Fibroblast of lung (primary cell): ENCODE measurements at places on chromosomes 6 and 20.
A peak's percentile ranks its signal among the peaks of the same experiment; 100 is the strongest.

- no peak for DNase-seq
These were observed 640.2 kb upstream of the MMS22L start for GRCh38 chr6:97923249-97923648.

DNA sequence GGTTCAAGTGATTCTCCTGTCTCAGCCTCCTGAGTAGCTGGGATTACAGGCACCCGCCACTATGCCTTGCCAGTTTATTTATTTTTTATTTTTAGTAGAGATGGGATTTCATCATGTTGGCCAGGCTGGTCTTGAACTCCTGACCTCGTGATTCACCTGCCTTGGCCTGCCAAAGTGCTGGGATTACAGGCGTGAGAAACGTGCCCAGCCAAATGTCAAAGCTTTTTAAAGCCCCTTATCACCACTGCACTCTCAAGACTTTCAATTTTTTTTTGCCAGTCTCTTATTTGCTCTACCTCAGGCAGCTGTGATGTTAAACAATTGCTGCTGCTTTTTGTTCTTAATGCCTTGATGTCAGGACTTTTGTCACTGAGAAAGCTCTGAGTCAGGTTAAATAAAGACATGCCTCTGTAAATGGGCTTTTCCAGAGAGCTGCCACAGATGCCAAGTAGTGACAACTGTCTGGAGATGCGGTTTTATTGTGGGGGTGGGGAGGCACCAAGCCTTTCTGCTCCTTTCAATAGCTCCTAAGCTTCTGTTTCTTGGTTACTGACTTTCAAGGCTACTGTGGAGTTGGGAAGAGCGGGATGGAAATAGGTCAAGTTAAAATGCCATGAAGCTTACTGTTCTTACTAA lies 29.2 kb downstream of the RSPH3 start:
- DNase-seq, result no peak

GRCh38 chr6:160198606-160199211 lies 59.9 kb downstream of the SLC22A2 start:
- no peak for DNase-seq

GRCh38 chr6:99882128-99882702 lies 111.8 kb downstream of the MCHR2 start:
- DNase-seq, result no peak

- no peak for DNase-seq
These were observed 940 bp upstream of the HS3ST5 start for GRCh38 chr6:114343782-114344144.

DNA sequence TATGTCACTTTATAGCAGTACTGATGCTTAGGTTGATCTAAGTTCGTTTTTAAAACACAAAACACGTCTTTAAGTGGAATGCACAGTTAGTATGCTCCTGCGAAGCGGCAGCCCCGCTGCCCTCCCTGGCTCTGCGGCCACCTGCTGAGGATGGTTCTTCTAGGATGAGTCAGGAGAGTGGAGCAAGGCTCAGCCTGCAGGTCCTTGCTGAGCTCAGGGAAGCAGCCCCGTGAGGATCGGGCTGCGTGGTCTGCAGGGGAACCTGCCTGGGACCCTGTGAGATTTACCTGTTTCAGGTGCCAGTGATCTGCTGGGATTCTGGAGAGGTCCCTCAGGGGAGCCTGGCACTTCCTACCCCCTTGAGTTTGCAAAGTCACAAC lies 57.5 kb downstream of the SYNJ2 start:
- no peak for DNase-seq

DNA sequence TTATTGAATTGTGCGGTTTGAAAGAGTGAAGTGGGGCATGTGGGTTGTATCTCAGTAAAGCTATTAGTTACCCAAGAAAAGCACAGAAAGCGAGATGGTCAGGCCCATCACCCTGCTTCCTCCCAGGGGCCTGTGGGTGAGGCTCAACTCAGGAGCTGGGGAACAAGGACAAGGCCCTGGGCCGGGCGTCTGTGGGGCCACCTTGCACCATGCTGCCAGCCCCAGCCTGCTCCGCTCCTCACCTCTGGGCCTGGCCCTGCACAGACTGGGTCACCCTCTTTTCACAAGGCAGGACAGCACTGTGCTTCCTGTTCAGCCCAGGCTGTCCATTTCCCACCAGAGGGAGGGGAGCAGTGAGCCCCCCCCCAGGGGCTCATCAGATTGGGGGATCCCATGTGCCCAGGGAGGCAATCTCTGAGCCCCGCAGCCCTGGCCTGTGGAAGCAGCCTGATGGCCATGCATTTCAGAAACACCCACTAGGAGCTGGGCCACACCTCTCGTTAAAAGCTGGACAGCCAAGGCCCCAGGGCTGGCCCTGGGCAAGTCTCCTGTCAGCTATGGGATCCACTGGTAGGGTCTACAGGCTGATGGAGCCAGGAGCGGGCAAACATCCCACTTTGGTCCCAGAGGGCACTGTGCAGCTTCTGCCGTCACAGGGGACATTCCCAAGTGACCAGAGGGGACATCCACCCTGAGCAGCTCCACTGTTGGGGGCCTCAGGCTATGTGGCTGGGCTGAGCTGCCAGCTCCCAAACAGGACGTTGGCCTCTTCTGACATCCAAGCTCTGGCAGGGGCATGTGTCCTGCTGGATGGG lies 55.9 kb downstream of the YTHDF1 start:
- no peak for DNase-seq

DNA sequence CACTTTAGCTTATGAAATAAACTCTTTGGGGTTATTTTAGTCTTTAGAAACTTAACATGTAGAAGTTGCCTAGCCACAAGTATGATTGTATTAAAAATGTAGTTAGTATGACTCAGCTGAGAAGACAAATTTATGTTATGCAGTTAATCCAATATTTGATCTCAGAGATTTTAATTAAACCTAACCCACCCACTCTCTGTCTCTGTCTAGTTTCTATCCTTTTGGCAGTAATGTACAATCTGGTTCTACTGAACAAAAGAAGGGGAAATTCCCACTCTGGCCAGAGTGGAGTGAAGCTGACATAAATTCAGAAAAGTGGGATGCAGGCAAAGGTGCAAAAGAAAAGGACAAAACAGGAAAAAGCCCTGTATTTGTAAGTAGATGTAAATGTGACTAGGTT lies 36.4 kb downstream of the ADGB start:
- DNase-seq, result no peak

- DNase-seq, result no peak
These were observed 493.1 kb downstream of the BTBD3 start for GRCh38 chr20:12410783-12411182.

DNA sequence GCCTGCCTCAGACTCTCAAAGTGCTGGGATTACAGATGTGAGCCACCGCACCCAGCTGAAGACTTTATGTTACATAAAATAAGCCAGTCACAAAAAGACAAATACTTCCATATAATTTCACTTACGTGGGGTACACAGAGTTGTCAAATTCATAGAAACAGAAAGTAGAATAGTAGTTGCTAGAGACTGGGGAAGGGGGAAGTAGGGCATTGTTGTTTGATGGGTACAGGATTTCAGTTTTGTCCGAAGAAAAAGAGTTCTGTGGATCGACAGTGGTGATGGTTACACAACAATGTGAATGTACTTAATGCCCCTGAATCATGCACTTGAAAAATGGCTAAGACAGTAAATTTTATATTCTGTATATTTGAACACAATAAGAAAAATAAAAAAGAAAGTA lies 41.6 kb upstream of the ANKEF1 start:
- DNase-seq, result no peak

DNA sequence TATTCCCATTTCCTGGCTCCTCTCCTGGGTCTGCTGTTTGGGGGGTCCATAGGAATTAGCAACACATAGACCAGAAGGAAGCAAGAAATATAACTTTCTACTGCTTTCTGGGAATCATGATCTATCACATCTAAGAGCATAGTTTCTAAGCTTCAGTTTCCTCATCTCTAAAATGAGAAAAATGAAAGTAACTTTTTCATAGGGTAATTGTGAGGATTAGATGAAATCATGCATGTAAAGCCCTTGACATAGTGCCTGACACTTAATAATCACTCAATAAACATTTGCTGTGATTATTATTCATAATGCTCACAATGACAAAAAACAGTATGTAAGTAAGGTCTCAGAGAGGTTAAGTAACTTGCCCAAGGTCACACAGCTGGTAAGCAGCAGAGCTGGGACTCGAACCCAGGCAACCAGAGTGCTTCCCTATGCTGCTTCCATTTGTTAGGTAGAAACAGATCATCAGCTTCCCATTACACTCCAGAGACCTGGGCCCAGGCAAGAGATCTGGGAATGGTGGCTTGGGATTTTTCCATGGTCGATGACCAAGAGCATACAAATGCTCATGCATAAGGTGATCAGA lies 86.6 kb upstream of the MAFB start:
- DNase-seq, result no peak

DNA sequence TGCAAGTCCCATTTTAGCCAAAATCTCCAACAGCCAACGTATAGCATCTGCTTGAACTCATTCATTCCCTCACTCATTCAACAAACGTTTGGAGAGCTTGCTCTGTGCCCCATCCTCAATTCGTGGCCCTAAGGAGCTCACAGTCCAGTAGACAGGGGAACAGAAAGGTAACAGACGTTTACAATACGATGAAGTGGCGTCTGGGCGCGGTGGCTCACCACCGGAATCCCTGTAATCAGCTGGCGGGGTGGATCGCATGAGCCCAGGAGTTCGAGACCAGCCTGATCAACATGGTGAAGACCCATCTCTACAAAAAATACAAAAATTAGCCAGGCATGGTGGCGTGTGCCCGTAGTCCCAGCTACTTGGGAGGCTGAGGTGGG lies 790 bp upstream of the E2F1 start:
- DNase-seq, result no peak

DNA sequence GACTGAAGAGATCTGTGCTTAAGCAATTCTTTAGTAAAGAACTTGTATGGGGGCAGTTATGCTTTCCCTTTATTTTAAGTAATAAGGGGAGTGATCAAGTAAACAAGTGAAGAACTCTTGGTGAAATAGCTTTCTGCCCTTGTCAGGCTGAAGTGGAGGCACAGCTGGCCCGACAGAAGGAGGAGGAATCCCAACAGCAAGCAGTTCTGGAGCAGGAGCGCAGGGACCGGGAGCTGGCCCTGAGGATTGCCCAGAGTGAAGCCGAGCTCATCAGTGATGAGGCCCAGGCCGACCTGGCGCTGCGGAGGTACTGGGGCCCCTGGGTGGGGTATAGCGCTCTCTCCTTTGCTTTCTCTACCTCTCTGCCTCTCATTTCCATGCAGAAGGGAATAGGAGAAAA lies 143.3 kb downstream of the MYO6 start:
- no peak for DNase-seq

DNA sequence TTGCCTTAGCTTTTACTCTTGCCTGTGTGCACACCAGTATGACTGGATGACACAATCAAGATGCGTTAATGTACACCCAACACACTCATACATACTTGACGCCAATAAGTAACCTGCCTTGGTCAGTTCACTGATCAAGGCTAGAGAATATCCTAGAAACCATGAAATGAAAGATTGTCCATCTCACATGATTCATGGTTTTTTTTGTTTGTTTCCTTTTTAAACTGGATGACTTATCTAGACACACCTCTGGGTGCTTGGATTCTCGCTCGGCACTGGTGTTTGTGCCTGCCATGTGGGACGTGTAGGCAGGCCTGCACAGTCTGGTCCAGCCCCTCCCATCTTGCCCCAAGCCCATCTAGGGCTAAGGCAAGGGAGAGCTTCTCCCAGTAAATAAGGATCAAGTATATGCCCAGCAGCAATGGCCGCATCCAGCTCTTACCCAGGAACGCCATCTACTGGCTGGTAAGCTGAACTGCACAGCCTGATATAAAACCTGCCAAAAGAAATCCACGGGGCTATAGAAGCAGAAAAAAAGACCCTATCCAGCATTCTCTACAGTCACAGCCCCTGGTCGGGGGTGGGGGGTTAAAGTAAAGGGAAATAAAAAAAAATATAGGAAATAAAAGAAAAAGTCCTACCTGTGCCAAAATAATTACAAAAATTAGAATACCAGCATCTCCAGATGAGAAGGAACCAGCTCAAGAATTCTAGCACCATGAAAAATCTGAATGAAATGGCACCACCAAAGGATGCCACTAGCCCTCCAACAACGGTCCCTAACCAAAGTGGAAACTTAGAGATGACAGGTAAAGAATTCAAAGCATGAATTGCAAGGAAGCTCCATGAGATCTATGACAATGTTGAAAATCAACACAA lies 73.3 kb downstream of the OTOR start:
- DNase-seq, result peak; percentile 48

DNA sequence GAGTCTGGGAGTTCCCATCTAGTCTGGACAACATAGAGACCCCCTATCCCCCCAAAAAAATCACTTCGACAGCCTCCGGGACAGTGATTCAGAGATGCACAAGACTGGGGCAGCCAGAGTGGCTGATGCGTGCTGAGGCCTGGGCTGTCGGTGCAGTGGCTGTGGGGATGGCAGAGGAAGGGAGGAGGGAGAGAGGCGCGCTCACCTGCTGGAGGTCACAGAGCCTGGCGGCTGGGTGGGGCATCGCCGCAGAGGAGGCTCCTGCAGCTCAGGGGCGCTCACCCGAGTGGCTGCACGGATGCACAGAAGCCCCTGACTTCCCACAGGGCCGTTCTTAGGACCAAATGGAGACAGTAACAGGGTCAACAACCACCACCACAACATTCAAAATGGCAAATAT lies 182.8 kb downstream of the SMOC2 start:
- no peak for DNase-seq

DNA sequence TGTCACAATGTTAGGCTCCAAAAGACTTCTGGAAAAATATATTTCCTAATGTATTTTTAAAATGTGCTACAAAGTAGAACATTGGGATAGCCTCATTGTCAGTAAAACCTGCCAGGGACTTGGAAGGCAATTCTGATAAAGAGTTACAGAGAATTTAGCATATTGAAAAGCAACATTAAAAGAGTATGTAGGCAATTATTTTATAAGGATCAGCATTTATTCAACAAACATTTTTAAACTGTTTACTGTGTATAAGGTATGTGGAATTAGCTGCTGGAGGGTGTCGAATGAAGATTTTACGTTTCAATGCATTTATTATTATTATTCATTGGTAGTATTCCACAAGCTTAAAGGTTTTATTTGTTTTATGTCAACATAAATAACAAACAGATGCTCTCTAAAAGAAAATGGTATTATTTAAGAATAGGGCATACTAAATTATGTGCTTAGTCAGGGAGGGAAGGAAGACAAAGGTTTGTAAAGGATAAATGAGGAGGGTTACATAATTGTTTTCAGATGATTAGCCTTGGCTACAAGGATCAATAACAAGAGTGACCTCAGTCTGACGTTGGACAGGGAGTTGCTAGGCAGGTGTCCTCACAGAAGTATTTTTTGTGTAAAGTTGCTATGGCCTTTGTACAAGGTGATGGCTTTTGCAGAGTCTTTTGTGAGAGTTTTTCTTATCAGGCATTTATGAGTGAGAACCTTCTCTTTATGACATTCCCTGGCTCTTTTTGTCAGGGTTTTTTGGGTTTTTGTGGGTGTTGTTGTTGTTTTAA lies 313.4 kb upstream of the PLCB4 start:
- no peak for DNase-seq
